ENCODE measurements at places on chromosomes 12 and 14. TPM values are rescaled to one million over a fixed set of nuclear protein-coding genes. Genes with fewer than 3 reads are reported as not detected.

GRCh38 chr14:101979666-101980065, 15.3 kb downstream of the DYNC1H1 start:
- no peak for DNase-seq

CPNE6 gene
- 35.5 TPM for total RNA-seq

- DNase-seq, result no peak
These were observed 12.9 kb downstream of the BMP4 start for GRCh38 chr14:53943751-53944083.

DNA sequence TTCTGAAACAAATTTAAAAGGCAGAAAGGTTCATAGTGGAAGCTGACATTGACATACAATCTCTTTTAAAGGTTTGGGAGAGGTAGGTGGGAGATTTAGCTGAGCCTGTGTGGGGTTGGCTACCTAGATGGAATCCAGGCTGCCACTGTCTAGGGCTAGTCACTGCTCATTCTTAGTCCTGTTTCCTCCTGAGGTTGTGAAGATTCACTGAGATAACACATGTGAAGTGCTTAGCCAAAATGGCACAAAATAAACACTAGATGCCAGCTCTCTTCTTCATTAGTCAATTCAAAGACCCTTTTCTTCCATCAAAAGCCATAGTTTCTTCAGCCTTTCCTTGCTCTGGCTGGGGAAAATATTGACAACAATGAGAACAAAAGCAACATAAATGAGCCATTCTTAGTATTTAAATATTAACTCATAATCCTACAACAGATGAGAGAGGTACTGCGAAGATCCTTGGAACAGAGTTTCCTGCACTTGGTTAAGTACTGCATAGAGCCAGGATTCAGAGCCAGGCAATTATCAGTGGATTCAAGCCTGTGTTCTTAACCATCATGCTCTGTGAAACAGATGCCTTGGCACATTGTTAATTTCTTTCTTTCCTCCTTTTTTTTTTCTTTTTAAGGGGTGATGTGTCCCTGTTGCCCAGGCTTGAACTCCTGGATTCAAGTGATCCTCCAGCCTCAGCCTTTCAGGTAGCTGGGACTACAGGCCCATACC, 3.5 kb downstream of the MYF6 start:
- no peak for DNase-seq

GRCh38 chr12:83700838-83701237, 1014.1 kb downstream of the TMTC2 start:
- DNase-seq, result no peak

DNA sequence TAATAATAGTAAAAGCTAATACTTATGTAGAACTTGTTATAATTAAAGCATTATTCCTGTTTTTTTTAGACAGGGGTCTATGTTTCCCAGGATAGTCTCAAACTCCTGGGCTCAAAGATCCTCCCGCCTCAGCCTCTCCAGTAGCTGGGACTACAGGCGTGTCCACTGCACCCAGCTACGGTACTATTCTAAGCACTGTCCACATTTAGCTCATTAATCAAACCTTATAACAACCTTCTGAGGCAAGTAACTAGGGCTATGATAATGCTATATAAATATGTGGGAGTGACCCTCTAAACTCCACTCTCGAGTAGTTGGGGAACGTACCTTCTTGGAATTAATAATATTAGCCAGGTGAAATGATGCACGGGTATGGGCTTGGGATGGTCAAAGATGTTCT, 60.7 kb upstream of the NR2C1 start:
- DNase-seq, result no peak

FGF6 gene
- not detected for total RNA-seq

GRCh38 chr12:14774074-14774905, 29.0 kb downstream of the WBP11 start:
- DNase-seq, result peak; percentile 80

DNA sequence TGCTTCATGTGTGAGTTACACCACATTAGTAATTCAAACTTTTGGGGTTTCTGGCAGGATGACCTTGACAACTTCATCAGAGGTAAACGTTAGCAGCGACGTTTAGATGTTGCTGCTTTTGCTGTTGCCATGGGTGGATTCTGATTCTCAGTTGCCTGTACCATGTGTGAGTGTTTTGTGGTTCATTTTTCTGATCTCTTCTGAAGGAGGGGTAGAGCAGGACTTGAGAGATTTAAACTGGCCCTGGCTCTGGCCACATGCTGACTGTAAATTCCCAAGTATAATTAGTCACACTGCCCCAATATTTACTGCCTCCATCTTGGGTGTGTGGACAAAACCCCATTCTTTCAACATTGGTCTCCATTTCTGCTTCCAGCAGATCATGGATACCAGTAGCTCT, 110.4 kb downstream of the ETV6 start:
- DNase-seq, result no peak

RIMKLB gene
- total RNA-seq, result 164 TPM

DNA sequence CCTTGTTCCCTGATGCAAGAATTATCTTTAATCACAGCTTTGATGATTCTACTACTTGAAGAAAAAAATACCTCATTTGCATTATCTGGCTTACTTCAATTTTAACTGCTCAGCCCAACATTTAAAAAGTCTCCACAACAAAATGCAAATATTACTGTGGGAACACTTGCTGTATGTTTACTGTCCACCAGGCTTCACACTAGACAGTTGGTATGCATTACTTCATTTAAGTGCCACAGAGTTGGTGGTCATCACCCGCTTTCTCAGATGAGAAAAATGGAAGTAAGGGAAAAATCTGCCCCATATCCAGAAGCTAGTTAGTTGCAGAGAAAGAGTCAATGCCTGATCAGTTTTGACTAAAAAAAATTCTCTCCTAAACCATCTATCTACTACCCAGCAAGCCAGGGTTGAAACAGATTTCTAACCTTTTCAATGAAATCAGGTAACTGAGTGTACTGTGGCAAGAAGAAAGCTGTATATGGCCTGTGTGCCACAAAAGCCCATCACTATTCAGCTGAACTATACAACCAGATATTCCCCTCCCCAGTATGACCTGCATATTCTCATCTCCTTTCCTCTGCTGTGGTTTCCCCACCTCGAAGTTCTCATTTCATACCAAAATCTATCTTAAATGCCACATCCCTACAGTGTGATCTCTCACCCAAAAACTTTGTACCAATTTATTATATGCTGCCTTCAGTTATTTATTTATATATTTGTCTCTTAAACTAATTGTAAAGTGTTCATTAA, 90.3 kb downstream of the ATP2B1 start:
- no peak for DNase-seq

- DNase-seq, result no peak
These were observed 409.8 kb downstream of the RERGL start for GRCh38 chr12:17680220-17680619.

DNA sequence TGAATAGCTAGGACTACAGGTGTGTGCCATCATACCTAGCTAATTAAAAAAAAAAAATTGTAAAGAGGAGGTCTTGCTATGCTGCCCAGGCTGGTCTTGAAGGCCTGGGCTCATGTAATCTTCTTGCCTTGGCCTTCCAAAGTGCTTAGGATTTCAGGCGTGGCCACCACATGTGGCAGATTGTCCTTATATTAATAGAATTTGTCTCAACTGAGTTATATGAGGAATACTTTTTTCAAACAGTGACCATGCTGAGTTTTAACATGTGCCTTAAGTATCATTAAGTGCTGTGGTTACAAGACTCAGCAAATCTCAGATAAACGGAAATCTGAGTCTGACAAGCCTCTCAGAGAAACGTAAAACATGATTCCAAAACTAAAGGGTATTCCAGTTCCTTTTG, 83.2 kb upstream of the FERMT2 start:
- DNase-seq, result no peak

- DNase-seq, result no peak
These were observed 191.5 kb upstream of the NOS1 start for GRCh38 chr12:117552971-117553370.

DNA sequence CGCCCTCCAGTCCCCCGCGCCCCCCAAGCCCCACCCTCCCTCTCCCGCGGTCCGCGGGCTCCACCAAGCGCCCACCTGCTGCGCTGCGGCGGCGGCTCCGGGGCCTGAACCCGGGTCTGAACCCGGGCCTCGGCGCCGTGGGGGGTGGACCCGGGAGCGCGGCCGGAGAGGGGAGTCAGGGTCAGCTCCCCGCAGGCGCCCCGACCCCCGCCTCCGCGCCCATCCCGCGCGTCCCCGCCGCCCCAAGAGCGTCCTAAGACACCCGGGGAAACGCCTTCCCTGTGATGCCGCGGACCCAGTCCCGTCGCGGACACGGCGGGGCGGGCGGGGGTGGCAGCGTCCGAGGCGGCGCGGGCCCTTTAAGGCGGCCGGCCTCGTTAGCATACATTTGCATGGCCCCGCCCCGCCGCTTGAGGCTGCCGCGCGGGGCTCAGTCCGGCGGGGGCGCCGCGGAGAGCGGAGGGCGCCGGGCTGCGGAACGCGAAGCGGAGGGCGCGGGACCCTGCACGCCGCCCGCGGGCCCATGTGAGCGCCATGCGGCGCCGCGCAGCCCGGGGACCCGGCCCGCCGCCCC, at the start of gene MMP17:
TSS of gene MMP17 (plus strand) at position 433 of the 574 bp plus-strand sequence. CDS start at position 535, 102 bp downstream.
- peak; percentile 75 for DNase-seq

NDRG2 gene
- total RNA-seq, result 92.9 TPM

DNA sequence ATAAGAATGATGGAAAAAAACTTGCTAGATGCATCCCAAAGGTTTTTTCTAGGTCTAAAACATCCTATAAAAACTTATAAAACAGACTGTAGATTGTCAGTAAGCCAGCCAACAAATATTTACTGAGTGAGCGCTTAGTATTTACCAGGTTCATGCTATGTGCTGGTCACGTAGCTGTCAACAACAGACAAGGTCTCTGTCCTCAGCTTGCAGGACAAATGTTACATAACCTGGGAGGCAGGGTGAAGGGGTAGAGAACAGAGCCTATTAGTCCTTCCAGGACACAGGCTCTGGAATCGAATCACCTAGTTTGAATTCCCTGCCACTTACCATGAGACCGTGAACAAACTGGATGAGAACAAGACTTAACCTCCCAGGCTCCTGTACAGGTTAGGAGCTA, 6.4 kb downstream of the NFYB start:
- no peak for DNase-seq

NTS gene
- total RNA-seq, result 6.5 TPM

Measured in frontal cortex (tissue), 4 donors.